ENCODE measurements at places on chromosomes 3 and 15. TPM values are rescaled to one million over a fixed set of nuclear protein-coding genes. Genes with fewer than 3 reads are reported as not detected.

AGTR1 gene
- total RNA-seq, result 0.27 TPM

PPP1R14D gene
- total RNA-seq, result not detected

DNA sequence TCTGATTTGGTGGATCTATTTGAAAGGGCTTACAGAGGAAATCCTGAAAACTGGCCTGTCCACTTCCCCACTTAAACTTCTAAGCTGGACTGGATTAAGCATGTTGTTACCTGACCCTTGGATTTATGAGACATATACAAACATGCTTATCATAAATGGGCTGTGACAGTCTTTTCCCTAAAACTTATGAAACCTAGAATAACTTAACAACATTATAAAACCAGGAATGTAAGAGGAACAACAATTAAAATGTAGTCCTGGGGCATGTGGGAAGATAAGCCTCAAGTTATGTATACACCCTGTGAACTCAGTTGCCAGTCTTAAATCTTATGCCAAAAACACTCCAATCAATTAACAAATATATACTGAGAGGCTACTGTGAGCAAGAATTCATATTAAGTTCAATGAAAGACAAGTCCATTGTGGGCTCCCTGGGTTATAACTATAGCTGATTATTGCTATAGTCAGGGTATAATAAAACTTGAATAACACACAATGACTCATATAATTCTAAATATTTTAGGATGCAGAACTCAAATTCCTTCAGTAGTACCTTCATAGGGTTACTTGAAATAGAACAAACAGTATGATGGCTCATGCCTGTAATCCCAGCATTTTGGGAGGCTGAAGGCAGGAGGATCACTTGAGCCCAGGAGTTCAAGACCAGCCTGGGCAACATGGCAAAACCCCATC lies 87.2 kb upstream of the PPIB start:
- H3K4me1 ChIP-seq, result peaks cover 63% of the 10 kb centered on the region
- DNase-seq, result peak; percentile 21
- H3K27me3 ChIP-seq, result no peaks in the 10 kb centered on the region
- H3K4me3 ChIP-seq, result peak overlapping the region; percentile 63

DNA sequence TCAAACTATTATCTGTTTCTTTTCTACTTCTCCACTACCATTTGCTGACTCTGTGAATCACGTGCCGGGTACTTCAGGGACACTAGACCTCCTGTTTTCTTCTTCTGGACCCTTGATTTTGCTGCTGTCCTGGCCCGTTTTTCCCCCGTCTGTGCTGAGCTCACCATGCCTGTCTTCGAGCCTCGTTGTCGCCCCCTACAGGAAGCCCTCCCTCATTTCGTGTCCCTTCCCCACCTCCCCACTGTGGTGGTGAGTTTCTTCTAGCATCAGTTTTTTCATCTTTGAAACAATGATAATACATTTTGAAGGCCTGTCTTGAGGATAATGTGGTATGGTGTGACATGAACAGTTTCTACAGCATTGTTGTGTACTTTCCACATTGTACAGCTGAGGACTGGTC lies 12.8 kb downstream of the GABRG3 start:
- peaks cover 5% of the 10 kb centered on the region for H3K36me3 ChIP-seq
- H3K27me3 ChIP-seq, result peaks cover 2% of the 10 kb centered on the region
- no peak overlapping the region for H3K27ac ChIP-seq
- no peaks in the 10 kb centered on the region for H3K4me1 ChIP-seq
- no peak overlapping the region for H3K4me3 ChIP-seq

GRCh38 chr15:75042730-75043508 lies 19.5 kb downstream of the PPCDC start:
- DNase-seq, result no peak

TLR9 gene
- total RNA-seq, result not detected

RFTN1 gene
- 60.6 TPM for total RNA-seq

DNA sequence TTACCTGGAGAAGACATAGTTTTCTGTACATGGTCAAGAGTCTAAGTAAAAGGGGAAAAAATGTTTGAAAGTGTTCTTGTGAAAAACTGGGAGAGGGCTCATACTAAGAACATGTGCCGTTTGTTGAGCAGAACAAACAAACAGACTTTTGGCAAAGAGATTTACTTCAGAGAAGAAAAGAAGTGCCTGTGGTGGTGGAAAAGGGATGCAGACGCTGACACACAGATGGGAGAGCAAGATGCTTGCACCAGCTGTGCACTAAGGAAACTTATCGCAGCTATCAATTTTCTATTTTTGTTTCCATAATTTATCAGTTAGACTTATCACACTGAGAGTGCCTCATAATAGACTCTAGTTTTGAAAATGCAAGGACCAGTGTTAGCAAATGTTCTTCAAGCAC lies 259.6 kb upstream of the PDZRN3 start:
- H3K36me3 ChIP-seq, result no peaks in the 10 kb centered on the region
- no peak overlapping the region for H3K27ac ChIP-seq
- no peak for DNase-seq
- no peak overlapping the region for H3K4me3 ChIP-seq

DNA sequence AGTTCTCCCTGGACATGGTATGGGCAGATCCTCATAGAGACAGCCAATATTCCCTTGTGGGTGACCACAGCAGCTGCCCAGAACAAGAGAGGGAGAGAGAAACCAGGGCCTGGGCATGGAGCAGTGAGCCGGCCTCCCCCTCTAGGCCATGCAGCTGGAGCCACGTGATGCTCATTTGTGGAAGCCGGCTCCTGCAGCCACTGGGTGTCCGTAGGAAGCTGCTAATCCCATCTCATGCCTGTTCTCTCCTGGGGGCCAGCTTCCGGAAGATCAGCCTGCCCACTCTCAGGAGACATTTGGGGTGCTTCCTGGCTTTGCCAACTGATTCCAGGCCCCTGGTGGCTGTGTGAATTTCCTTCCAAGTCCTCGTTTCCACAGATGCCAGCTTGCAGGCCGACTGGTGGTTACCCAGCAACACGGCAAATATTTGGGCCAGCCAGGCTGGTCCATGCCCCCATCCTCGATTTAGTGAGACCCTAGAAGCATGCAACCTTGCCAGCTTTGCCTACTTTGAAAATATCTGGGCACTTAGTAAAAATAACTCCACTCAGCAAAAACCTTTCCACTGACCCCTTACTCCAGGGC lies 55.3 kb downstream of the LINGO1 start:
- DNase-seq, result no peak
- H3K4me3 ChIP-seq, result no peak overlapping the region
- H3K4me1 ChIP-seq, result no peaks in the 10 kb centered on the region
- peaks cover 63% of the 10 kb centered on the region for H3K27me3 ChIP-seq

DNA sequence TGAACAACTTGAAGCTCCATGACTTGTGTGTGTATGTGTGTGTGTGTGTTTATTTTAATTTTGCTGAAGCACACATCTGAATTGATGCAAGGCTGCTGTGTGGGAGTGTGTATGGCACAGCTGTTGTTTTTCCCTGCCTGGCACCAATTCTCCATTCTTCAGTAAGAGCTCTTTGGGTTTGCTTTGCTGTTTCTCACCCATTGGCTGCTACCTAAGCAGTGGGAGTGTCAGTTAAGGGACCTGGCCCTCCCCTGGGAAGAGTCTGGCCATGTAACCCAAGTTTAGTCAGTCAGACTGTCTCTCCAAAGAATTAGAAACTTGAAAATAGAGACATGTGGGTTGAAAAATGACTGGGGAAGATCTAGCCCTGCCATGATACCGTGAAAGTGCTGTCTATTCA lies 126.2 kb upstream of the SYNPR start:
- no peak for DNase-seq
- no peaks in the 10 kb centered on the region for H3K4me1 ChIP-seq
- no peak overlapping the region for H3K27ac ChIP-seq
- no peaks in the 10 kb centered on the region for H3K36me3 ChIP-seq

GRCh38 chr15:85777250-85778106 lies 17.2 kb downstream of the KLHL25 start:
- no peaks in the 10 kb centered on the region for H3K27me3 ChIP-seq
- no peak overlapping the region for H3K4me3 ChIP-seq
- DNase-seq, result no peak
- no peaks in the 10 kb centered on the region for H3K4me1 ChIP-seq
- no peaks in the 10 kb centered on the region for H3K36me3 ChIP-seq

- H3K27ac ChIP-seq, result no peak overlapping the region
- H3K4me1 ChIP-seq, result 0 out of 2 replicates have a peak, but pooled peaks cover 9% of the 10 kb centered on the region
- H3K36me3 ChIP-seq, result no peaks in the 10 kb centered on the region
- DNase-seq, result no peak
Measured at GRCh38 chr3:72682936-72683452, 165.3 kb downstream of the SHQ1 start.

- no peak overlapping the region for H3K27ac ChIP-seq
- H3K4me3 ChIP-seq, result no peak overlapping the region
- no peak for DNase-seq
- H3K27me3 ChIP-seq, result peaks cover 2% of the 10 kb centered on the region
- no peaks in the 10 kb centered on the region for H3K36me3 ChIP-seq
Measured at GRCh38 chr3:15820911-15821310, 23.1 kb upstream of the ANKRD28 start.

GRCh38 chr3:71130471-71131374 lies 452.8 kb downstream of the FOXP1 start:
- peaks cover 49% of the 10 kb centered on the region for H3K4me1 ChIP-seq
- H3K4me3 ChIP-seq, result peak overlapping the region; percentile 89
- H3K36me3 ChIP-seq, result no peaks in the 10 kb centered on the region
- DNase-seq, result peak; percentile 63
- peak overlapping the region; percentile 95 for H3K27ac ChIP-seq
- no peaks in the 10 kb centered on the region for H3K27me3 ChIP-seq

DNA sequence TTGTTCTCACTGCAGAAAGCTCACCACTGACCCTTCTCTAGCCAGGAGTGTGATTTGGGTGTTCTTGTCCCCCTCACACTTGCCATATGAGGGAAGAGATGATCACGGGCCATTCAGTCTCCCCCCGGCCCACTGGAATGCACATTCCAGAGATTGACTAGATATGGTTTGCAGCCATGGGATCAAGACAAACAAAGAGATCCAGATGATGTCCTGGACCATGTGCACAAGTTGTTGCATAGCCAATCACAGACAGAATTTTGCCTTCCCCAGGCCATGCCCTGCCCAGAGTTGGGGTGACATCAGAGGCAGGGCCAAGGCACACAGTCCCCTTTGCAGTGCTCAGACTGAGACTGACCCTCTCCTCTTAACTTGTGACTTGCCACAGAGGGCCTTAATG lies 14.8 kb downstream of the MUC13 start:
- peak; percentile 62 for DNase-seq
- no peak overlapping the region for H3K4me3 ChIP-seq
- peaks cover 23% of the 10 kb centered on the region for H3K27me3 ChIP-seq
- H3K27ac ChIP-seq, result peak overlapping the region; percentile 70

PARP6 gene
- 21.2 TPM for total RNA-seq

- DNase-seq, result no peak
- peaks cover 18% of the 10 kb centered on the region for H3K4me1 ChIP-seq
- no peaks in the 10 kb centered on the region for H3K36me3 ChIP-seq
- no peak overlapping the region for H3K4me3 ChIP-seq
- H3K27me3 ChIP-seq, result no peaks in the 10 kb centered on the region
- no peak overlapping the region for H3K27ac ChIP-seq
Measured at GRCh38 chr3:189277711-189278110, 105.9 kb downstream of the TPRG1 start.

DNA sequence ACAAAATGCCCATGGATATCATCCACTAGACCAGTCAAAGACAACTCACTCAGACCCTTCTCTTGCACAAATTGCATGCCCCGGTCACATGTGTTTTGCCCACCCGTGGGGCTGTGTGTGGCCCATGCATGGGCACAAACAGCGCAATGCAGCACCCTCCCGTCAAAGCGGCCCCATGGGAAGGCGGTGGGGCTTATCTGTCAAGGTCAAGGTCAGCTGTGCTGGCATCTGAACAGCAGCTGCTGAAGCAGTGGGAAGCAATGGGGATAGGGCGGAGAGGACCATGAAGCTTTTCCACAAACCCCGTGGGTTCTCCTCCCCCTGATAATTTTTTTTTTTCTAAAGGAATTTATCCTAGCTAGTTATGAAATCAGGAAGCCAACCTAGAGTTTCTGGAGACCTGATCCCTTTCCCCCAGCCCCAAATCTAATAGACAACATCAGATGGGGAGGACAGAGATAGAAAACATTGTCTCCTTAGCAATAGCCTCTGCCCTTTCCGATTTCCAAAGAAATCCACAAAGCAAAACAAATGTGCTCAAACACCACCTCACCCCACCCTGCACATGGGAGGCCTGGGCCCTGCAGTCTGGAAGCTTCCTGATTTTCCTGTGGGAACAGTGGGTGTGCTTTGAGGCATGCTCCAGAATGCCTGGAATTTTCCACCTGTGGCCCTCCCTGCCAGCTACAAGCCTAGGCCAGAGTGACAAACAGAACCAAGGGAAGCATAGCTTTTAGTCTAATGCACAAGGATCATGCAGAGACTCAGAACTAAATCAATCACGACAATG lies 84.4 kb downstream of the BDH1 start:
- DNase-seq, result no peak
- no peak overlapping the region for H3K4me3 ChIP-seq
- no peak overlapping the region for H3K27ac ChIP-seq
- H3K4me1 ChIP-seq, result peaks cover 46% of the 10 kb centered on the region
- peaks cover 2% of the 10 kb centered on the region for H3K27me3 ChIP-seq

DNA sequence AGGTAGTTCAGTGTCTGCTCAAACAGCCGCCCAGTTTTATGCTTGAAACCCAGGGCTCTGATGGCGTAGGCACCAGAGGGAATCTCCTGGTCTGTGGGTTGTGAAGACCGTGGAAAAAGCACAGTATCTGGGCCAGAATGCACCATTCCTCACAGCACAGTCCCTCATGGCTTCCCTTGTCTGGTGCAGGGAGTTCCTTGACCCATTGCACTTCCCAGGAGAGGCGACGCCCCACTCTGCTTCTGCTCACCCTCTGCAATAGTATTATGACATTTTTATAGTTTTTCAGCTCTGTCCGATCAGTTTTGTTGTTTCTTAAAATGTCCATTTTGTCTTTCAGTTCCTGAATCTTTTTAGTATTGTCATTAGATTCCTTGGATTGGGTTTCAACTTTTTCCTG lies 343.5 kb downstream of the EDEM1 start:
- H3K4me3 ChIP-seq, result no peak overlapping the region
- no peaks in the 10 kb centered on the region for H3K36me3 ChIP-seq
- H3K4me1 ChIP-seq, result no peaks in the 10 kb centered on the region
- no peak for DNase-seq
- H3K27ac ChIP-seq, result no peak overlapping the region
- H3K27me3 ChIP-seq, result no peaks in the 10 kb centered on the region

- H3K4me1 ChIP-seq, result no peaks in the 10 kb centered on the region
- no peak for DNase-seq
- peaks cover 29% of the 10 kb centered on the region for H3K27me3 ChIP-seq
- H3K36me3 ChIP-seq, result no peaks in the 10 kb centered on the region
Measured at GRCh38 chr3:43055393-43055792, 50.5 kb downstream of the POMGNT2 start.

HTR3D gene
- not detected for total RNA-seq

DNA sequence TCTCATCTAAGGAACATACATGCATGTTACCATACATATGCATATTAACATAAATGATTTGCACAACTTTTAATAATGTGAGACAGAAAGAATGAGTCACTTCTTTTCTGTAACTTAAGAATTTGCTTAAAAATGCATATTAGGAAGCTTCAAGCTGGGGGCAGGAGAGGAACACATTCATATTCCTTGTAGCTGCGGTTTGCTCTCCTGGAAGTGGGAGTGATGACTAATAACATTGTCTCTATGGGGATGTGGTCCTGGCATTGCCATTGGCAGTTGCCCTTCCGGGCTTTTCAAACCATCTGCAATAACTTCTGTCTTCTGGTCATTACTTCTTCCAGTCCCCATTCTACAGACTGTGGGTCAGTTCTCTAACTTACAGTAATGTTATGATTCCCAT lies 15.6 kb downstream of the CHST2 start:
- peak; percentile 96 for DNase-seq
- peaks cover 4% of the 10 kb centered on the region for H3K27me3 ChIP-seq
- H3K4me3 ChIP-seq, result peak overlapping the region; percentile 51

- peaks cover 30% of the 10 kb centered on the region for H3K4me1 ChIP-seq
- H3K27me3 ChIP-seq, result peaks cover 6% of the 10 kb centered on the region
- H3K4me3 ChIP-seq, result no peak overlapping the region
- H3K36me3 ChIP-seq, result no peaks in the 10 kb centered on the region
- DNase-seq, result no peak
Measured at GRCh38 chr3:119628390-119628789, 30.7 kb downstream of the PLA1A start.
